ENCODE measurements at places on chromosomes 13 and 19.

- no peak for DNase-seq
These were observed 48.5 kb downstream of the NBEA start for GRCh38 chr13:34990399-34991214.

DNA sequence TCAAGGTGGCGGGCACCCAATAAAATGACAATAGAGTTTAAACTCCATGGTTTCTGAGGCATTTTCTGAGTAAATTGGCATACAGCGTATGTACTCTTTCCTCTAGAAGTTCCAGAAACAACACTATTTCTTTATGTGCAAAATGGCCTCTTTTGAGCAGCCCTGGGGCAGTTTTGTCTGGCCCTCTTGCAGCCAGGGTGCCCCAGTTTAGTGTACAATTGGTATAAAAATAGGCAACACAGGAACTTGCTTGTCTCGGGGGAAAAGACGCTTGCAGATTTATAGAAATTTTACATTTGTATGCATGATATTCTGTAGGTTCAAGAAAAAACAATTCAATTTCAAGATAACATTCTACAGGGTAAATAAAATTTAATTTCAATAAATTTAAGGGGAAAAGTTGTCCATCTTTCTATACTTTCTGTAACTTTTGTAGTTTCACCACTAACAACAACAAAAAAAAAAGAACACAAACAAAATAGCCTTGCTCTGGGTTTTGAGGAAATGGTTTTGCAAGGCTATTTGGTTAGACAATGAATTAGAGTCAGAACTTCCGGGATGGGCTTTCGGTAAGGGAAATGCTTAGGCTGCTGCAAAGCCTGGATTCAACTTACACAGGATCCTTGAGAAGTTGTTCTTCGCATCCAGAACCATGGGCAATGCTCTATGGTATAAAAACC is 45.3 kb downstream of the LRCH1 start:
- no peak for DNase-seq

- no peak for DNase-seq
These were observed 28.5 kb downstream of the GARRE1 start for GRCh38 chr19:34282611-34283519.

DNA sequence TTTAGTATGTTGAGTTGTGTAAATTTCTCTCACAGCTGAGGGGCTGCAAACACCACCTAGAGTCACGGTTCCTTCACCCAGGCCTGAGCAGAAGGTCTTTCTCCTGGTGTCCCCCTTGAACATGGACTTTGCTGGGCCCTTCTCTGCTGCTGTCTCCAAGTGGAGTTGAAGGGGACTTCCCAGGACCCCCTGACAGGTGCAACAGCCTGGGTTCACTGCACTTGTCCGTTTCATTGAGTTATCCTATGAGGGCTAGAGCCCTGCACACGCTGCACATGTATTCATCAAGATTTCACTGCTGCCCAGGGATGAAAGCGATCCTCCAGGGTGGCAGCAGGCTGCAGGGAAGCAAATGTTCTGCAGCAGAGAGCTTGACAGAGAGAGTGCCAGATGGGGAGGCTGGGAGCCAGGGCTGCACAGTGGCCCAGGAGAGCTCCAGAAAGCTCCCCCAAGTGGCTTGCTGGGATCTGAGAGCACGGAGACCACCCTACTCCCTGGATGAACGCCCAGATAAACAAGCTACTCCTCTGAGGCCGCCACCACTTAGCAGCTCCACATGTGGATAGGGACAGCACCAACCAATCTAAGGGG is 10.3 kb downstream of the TMEM272 start:
- no peak for DNase-seq

DNA sequence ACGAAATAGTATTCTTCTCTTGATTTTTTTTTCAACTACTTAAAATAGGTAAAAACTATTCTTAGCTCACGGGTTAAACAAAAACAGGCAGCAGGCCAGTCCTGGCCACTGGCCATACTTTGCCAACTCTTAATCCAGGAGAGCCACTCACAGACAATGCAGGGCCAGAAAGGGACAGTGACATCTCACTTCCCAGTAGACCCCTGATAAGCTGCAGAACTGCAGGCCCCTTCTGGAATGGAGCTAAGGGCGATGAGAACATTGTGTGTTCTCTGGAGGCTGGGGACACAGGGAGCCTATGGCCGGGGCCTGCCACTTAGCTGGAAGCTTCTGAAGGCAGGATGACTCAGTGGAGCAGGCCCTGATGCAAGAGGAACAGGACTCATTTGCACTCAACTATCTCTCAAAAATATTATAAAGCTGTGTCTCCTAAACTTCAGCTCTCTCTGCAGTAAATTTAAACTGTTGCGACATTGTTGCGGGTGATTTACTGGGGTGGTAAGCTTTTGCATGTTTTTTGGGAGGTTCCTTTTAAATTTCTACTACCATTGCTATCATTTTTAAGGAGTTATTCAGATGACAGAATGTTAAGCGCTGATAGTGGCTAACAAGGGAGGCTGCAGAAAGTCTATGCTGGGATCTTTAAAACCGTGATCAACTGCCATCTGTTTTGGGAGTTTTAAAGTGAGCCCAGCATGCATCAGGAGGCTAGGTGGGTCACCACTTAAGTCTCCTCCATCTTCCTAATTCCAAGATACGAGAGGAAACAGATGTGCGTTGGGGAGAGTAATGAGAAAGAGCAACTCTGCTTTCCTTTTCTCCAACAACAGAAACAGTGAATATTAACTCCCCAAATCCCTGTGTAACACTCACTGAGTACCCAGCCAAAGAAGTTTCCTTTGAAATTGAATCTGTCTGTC is 33.2 kb upstream of the KATNAL1 start:
- DNase-seq, result peak; percentile 31

GRCh38 chr13:75803164-75803611 is 167.1 kb downstream of the LMO7 start:
- DNase-seq, result no peak

DNA sequence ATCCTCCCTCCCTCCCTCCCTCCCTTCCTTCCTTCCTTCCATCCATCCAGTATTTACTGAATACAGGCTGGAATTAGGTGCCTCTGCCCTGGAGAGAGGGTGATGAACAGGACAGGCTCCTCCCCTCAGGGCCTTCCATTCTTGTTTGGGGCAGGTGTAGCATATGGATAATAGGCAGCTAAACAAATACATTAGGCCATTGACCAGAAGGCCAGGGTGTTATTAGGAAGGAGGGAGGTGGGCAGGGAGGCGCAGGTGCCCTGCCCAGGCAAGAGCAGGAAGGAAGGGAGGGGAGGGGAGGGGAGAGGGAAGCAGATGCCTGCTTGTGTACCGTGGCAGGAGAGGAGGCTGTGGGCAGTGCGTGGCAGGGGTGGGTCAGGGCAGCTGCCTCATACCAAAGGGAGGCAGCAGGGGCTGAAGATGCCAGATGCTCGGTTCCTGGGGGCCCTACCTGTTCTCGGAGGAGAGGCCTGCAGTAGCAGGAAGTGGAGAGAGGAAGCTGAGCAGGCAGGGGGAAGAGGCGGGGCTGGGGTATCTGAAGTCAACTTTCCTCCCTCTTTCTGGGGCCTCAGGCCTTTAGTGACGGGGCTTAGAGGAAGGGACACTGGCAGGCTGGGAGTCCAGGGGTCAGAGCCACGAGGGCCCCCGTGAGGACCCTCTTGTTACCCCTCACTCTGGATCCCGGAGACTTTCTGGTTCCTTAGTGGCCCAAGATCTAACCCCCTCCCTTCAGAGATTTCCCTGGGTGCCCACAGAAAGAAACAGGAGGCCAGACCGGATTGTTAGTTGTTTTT is at the start of gene RINL:
Gene RINL, minus strand, starts transcription at position 495 of the 794 bp plus-strand sequence. CDS start 1,533 bp downstream, outside the sequence.
- no peak for DNase-seq

- DNase-seq, result no peak
These were observed 101.5 kb upstream of the ZNF492 start for GRCh38 chr19:22532388-22533300.

DNA sequence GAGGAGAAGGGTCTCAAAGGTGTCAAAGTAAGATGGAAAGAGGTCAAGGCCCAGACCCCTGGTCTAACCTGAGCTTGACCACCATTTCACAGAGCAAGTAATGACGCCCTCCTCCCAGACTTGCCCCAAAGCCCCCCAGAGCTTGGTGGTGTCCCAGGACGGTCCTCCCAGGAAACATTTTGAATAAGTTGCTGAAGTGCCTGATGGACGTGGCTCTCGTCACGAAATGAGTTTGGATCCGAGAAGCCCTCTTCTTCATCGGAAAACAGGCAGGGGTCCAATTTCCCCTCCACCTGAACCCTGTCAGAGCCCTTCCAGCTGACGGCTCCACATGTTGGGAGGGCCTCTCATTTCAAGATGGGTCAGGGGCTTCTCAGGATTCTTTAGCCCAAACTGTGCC is 54.5 kb upstream of the TPM4 start:
- DNase-seq, result no peak

DNA sequence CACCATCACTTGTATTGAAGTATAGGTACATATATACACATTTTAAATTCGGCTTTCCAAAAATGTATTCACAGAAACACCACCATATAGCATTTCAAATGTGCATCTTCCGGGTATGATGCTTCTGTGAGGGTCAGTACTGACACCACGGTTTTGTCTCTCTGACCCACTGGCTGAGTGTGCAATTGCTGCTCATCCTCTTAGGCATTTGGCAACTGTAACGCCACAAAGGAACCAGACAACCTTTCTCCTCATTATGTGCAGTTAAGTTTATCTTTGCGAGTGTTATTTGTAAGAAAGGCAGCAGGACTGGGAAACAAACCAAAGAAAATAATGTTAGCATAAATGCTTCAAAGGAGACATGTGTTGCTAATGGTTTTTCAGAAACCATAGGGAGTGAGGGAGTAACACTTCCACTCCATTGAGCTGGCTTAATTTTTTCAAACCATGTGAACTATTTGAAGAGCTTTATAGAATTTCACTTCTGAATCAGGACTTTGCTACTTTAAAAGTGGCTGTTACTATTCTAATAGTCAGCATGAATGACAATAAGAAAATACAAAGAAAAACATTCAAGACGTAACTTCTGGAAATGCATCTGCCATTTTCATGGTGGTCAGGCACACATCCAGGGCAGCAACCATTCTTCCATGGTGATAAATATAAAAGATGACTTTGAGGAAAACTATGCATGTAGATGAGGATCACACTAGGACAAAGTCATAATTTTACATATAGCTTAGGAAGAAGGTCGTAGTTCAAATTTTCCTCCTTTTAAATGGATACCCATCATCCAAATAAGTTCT is 423.3 kb downstream of the MZT1 start:
- no peak for DNase-seq

DNA sequence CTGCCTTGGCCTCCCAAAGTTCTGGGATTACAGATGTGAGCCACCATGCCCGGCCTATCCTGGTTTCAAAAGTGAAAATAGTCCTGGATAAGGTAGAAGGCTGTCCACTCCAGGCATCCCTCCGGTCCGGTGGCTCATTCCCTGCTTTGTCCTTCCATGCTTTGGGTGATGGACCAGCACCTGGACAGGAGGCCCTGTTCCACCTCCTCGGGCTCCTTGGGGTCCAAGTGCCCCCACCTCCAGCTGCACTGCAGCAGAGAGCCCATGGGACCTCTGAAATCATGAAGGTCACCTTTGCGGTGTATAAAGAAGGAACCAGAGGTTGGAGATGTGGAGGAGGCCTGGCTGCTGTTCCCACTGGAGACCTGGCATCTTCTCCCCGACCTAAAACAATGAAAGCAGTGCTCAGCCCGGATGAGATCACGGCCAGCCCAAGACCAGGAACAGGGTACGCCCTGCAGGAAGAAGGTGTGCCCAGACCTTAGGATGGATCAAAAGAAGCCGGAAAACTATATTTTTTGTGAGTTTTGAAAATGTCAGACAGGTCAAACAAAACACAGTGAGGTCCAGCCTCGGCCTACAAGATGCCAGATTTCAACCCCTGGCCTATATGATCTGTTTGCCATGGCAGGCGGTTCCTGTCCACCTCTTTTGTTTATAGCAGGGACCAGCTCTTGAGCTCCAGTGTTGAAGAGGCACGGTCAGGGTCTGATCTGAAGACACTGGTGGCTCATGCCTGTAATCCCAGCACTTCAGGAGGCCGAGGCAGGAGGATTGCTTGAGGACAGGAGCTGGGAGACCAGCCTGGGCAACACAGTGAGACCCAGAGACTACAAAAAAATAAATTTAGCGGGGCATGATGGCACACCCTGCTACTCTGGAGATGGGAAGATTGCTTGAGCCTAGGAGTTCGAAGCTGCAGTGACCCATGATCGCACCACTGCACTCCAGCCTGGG is 5.8 kb downstream of the LSR start:
- no peak for DNase-seq

DNA sequence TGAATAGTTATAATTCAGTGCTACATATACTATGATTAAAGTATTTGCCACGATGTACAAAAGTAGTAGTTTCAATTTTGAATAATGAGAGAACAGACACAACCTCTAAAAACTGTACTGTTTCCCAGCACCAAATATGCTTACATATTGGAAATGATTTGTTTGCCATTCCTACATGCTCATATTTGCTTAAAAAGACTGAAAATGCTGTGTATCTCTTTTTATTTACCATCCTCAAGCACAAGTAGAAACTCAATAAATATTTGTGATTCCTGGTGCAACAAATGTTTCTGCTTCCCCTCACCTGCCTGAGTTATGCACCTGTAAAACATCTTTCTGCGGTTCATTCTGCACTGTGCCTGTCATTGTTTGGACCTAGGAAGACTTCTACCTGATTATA is 512.2 kb downstream of the DCT start:
- no peak for DNase-seq

DNA sequence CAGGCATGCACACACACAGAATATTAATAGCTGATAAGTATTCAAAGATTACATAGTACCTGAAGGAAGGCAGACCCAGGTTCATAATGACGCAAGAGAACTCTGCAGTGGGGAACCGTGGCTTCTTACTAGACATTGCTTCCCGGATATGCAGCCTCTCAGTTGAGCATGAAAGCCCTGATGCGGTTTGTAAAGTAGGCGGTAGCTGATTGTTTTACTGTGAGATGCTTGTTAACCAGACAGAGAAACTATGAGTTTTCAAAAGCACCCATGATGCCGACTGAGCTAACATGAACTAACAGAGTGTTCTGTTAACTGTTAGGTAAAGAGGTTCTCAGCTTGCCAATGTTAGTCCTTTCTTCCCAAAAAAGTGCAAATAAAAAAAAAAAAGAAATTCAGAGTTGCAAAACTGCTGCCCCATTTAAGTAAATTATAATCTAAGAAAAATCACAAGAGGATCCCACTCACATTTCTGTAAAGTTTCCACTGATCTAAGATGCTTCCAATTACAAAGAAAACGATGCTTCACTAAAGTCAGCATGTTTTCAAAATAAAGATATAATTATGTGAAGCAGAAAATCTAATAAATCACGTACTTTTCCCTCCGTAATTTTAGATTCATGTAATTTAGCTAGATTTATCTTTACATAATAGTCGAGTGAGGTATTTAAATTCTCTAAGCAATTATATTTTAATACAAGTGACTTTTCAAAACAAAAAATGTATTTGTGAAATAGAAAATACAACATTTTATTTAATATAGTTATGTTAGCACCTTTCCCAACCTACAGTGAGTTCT is 2.2 kb downstream of the FLT1 start:
- DNase-seq, result no peak

GRCh38 chr13:24185591-24186232 is 25.2 kb downstream of the SPATA13 start:
- no peak for DNase-seq

- no peak for DNase-seq
These were observed 3.8 kb downstream of the DOCK9 start for GRCh38 chr13:98974053-98974452.
